ENCODE measurements at places on chromosomes 16 and 17.

- no peak for DNase-seq
- peaks cover 21% of the 10 kb centered on the region for H3K4me1 ChIP-seq
- H3K36me3 ChIP-seq: no peaks in the 10 kb centered on the region
- no peak overlapping the region for H3K27ac ChIP-seq
These were observed 237.1 kb upstream of the DYNLRB2 start for GRCh38 chr16:80303691-80304090.

- peaks cover 22% of the 10 kb centered on the region for H3K4me1 ChIP-seq
- DNase-seq: no peak
- H3K4me3 ChIP-seq: no peak overlapping the region
- peaks cover 3% of the 10 kb centered on the region for H3K36me3 ChIP-seq
- no peaks in the 10 kb centered on the region for H3K27me3 ChIP-seq
These were observed 39.0 kb downstream of the TK2 start for GRCh38 chr16:66510711-66511601.

- DNase-seq: peak; percentile 69
- H3K4me1 ChIP-seq: peaks cover 11% of the 10 kb centered on the region
- H3K27me3 ChIP-seq: peaks cover 35% of the 10 kb centered on the region
- no peaks in the 10 kb centered on the region for H3K36me3 ChIP-seq
- no peak overlapping the region for H3K4me3 ChIP-seq
- H3K27ac ChIP-seq: no peak overlapping the region
These were observed 92.1 kb downstream of the ZDHHC7 start for GRCh38 chr16:84919269-84919668.

- no peaks in the 10 kb centered on the region for H3K4me1 ChIP-seq
- H3K4me3 ChIP-seq: no peak overlapping the region
- H3K27ac ChIP-seq: no peak overlapping the region
- no peaks in the 10 kb centered on the region for H3K27me3 ChIP-seq
These were observed 15.2 kb upstream of the FAM20A start for GRCh38 chr17:68616334-68616733.

GRCh38 chr17:77681861-77682260, 276.6 kb upstream of the TNRC6C start:
- peak; percentile 1 for DNase-seq
- H3K27me3 ChIP-seq: peaks cover 34% of the 10 kb centered on the region
- no peaks in the 10 kb centered on the region for H3K4me1 ChIP-seq
- no peak overlapping the region for H3K4me3 ChIP-seq
- no peaks in the 10 kb centered on the region for H3K36me3 ChIP-seq

DNA sequence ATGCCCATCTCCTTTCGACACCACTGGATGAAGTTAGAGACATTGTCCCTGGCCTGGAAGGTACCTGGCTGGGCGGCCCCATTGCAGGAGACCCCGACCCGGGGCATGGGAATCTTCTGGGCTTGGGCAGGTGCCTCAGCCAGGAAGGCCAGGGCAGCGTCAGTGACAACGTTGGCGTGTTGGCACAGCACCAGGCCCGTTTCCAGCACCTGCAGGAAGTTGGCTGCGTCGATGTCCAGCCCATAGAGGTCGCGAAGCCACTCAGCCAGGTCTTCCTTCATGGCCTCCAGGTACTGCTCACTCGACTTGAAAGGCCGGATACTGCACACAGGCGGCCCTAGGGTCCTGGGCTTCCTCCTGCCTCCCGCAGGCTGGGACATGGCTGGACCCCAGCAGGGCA, 568 bp downstream of the GAS2L2 start:
- no peaks in the 10 kb centered on the region for H3K36me3 ChIP-seq
- no peak overlapping the region for H3K4me3 ChIP-seq
- no peak for DNase-seq
- no peak overlapping the region for H3K27ac ChIP-seq
- peaks cover 46% of the 10 kb centered on the region for H3K27me3 ChIP-seq
